ENCODE measurements at places on chromosomes 3 and 15.

GRCh38 chr15:67685008-67685599, 140.2 kb upstream of the SKOR1 start:
- no peak for DNase-seq

GRCh38 chr15:62122249-62122648, 42.8 kb downstream of the C2CD4B start:
- no peak for DNase-seq

- DNase-seq: peak; percentile 9
Measured at GRCh38 chr3:123202451-123202850, 708 bp downstream of the SEC22A start.

DNA sequence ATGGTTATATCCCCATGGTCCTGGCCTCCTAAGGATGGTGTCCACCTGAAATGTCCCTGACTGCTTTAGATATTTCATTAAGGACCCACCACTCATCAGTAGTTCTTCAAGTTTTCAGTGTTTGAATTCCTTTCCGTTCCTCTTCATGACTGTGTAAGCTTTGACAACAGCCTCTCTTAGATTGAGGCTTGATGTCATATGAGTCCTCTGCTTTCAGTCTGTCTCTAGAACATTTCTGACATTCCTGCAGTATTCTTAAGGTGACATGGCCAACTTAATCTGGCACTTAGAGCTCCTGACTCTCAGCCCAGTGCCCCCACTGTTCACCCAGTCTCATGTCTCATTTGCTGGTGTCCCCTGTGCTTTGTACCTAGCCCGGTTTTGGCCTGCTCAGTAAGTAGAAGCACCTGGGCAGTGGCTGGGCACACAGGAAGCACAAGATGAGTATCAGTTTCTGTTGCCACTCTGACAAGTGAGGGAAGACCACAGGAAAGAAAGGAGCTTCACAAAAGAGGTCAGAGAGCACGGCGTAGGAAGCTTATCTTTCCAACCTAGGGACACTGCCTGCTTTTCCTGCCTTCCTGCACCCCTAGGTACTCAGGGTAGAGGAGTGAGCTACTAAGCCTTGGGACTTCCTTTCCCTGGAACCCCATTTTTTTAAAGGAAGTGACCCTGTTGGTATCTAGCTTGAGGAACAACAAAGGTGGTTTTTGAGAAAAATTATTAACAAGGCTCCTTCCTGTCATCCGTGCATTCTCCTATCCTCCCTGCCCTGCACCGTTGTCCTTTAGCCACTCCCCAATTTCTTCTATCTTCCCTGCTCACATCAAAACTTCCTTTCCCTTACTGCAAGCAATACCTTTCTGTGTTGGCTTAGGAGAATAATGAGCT, 103.1 kb downstream of the KLHL25 start:
- peak; percentile 46 for DNase-seq

- DNase-seq: peak; percentile 82
Measured at GRCh38 chr3:10263646-10264363, 15.5 kb downstream of the TATDN2 start.

- DNase-seq: no peak
Measured at GRCh38 chr15:95323796-95324195, 1006.7 kb upstream of the NR2F2 start.

GRCh38 chr3:183038221-183038620, 57.9 kb upstream of the DCUN1D1 start:
- DNase-seq: no peak

GRCh38 chr15:73190189-73190601, 137.9 kb downstream of the NEO1 start:
- no peak for DNase-seq

GRCh38 chr15:63986751-63987341, 59.4 kb downstream of the DAPK2 start:
- no peak for DNase-seq

DNA sequence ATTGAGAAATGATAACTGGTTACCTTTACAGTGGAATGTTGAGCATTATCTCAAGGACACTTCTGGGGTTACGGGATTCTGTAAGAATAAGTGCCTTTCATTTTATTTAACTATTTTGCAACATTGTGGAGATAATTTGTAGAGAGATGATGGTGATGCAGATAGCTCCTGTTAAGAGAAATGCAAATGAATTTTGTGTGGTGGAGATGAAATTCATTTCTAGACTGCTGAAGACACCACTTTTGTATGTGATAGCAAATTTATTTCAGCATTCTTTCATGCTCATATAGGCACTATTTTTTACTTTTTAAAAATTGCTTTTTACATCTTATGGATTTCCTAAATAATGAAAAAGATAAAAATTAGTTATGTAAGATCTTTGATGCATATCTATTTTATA, 463.3 kb upstream of the CBLB start:
- DNase-seq: no peak

DNA sequence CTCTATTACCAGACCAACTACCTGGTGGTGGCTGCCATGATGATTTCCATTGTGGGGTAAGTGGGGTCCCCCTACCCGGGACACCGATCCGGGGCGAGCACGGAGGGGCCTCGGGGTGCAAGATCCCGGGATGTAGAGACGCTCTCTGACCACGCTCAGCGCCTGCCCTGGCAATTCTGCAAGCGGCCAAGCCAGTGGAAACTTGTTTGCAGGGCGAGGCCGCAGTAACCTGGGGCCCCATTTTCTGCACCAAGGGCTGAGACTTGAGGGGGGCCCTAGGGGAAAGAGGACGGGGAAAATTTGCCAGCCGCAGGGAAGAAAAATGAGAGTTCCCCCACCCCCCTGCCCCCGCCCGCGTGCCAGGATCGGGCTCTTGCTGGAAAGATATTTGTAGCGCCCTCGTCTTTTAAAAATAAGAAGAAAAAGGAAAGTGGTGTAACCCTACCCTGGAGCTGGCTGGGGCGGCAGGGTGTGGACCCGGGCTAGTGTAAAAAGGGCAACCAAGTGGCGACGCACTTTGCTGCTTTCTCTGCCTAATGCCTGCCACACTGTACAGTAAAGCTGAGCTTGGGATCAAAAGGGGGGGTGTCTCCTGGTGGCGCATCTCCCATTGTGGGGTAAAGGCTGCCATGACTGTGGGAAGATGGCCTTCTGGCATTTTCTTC, 563 bp downstream of the ARL6IP5 start:
- peak; percentile 36 for DNase-seq

GRCh38 chr3:123481722-123482457, 33.0 kb upstream of the ADCY5 start:
- DNase-seq: no peak

DNA sequence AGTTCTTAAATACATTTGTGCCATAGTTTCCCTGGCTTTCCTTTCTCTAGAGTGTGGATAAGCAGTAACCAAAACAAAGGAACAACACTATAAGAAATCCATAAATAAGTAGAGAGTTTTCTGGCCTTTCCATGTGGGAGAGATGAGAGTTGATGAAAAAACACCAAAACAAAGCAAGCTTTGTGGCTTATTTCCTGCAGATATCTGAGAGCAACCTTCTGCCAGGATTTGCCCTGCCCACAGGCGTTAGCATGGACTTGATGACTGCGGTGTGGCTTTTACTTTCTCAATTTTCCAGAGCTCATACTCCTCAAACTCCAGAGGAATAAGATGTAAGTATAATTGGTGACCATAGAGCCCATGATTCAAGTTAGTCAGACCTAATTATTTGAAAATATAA, 194.9 kb downstream of the RAP2B start:
- DNase-seq: no peak

DNA sequence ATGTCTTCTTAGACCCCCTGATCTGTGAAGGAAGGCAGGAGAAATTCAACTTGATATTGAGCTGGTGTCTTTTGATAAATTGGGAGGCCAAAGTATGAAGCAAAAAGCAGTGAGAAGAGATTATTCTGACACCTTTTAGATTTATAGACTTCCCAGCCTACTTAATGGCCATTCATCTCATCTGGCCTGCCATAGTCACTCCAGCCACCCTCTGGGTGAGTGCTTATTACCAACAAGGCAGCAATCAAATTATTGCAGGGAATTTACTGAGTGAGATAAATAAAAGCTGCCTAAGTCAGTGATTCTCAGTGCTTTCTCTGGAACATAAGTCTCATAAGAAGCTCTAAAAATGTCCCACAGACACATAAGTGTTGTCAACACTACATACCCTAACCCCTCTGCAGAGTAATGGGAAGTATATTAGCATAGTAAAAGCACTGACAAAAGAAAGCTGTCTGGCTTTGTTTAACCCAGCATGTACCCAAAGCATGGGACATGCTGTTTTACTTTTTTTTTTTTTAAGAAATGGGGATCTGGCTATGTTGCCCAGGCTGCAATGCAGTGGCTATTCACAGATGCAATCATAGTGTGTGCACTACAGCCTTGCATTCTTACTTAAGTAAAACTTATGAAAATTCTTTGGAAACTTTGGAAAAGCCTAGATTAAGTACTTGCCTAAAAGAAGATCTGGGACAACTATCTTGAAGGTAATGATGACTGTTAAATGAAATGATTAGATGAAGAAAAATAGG, 725.3 kb downstream of the TUSC7 start:
- DNase-seq: no peak

DNA sequence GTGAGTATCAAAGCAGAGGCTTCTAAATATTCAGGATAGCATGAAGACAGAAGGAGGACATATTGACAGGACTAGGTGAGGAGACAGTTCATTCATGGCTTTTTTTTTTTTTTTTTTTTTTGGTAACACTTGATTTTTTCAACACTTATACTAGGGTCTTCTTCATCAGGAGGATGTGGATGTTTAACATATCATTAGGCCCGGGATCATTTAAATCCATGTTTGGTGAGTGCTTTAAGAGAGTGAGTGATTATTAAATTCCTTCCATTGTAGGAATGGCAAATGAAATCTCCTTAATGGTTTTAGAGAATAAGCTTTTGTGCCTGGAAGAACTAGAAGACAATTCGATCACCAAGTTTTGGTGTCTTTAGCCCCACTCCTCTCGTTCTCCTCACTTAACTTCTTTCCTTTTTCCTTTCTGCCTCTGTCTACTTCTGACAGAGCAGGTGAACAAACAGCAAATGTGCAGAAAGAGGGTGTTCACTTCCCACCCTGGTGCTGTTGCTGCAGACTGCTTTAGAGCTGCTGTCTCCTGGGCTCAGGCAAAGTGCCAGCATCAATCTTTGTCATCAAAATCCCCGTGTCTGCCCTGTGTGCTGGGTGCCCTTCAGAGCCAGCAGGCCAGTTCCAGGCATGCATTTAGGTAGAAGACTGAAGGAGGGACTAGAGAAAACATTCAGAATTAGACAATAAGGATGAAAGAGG, 35.6 kb upstream of the RAB11A start:
- peak; percentile 40 for DNase-seq

DNA sequence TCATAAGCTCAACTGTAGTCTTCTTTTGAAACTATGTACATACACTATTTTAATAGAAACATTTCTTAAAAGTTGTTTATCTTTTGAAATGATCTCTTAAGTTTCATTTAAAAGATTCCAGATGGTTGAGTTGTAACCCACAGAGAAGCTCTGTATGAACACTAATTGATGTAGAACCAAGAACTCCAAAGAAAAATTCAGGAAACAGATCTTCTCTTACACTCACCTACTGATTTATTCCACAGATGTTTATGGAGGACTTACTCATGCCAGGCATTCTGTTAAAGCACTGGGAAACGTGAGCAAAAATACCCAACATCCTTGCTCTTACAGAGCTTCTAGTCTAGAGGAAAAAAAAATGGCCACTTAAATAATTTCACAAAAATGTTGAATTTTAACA, 551.1 kb downstream of the NAALADL2 start:
- no peak for DNase-seq

- DNase-seq: no peak
Measured at GRCh38 chr15:99425657-99426301, 140.0 kb upstream of the MEF2A start.

- no peak for DNase-seq
Measured at GRCh38 chr3:121562148-121562547, 5.6 kb upstream of the ARGFX start.

GRCh38 chr3:44932986-44933944, 42.7 kb downstream of the ZDHHC3 start:
- DNase-seq: no peak

GRCh38 chr15:52689562-52689961, 10.4 kb upstream of the ATOSA start:
- no peak for DNase-seq

GRCh38 chr15:33494306-33494705, 183.5 kb downstream of the RYR3 start:
- no peak for DNase-seq

- no peak for DNase-seq
Measured at GRCh38 chr15:87263871-87264270, 992.7 kb downstream of the NTRK3 start.

- no peak for DNase-seq
Measured at GRCh38 chr3:28856796-28857195, 424.1 kb upstream of the RBMS3 start.

- DNase-seq: no peak
Measured at GRCh38 chr15:64515196-64515595, 54.8 kb downstream of the ZNF609 start.

GRCh38 chr3:101690972-101691371, 4.5 kb upstream of the RPL24 start:
- no peak for DNase-seq

DNA sequence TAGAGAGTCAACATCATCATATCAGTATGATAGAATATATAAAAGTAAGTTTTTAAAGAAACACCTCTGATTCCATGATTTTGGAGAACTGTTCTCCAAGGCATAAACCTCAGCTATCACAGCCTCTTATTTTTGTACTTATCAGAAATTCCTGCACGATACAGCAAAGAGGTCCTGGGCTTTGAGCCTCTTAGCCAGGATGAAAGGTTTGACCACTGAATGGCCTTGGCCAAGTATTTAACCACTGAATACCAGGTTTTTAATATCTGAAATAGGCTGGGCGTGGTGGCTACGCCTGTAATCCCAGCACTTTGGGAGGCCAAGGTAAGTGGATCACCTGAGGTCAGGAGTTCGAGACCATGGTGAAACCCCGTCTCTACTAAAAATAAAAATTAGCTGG, 1.9 kb upstream of the FAM174B start:
- DNase-seq: no peak

- DNase-seq: no peak
Measured at GRCh38 chr3:99500485-99500884, 137.9 kb upstream of the COL8A1 start.

DNA sequence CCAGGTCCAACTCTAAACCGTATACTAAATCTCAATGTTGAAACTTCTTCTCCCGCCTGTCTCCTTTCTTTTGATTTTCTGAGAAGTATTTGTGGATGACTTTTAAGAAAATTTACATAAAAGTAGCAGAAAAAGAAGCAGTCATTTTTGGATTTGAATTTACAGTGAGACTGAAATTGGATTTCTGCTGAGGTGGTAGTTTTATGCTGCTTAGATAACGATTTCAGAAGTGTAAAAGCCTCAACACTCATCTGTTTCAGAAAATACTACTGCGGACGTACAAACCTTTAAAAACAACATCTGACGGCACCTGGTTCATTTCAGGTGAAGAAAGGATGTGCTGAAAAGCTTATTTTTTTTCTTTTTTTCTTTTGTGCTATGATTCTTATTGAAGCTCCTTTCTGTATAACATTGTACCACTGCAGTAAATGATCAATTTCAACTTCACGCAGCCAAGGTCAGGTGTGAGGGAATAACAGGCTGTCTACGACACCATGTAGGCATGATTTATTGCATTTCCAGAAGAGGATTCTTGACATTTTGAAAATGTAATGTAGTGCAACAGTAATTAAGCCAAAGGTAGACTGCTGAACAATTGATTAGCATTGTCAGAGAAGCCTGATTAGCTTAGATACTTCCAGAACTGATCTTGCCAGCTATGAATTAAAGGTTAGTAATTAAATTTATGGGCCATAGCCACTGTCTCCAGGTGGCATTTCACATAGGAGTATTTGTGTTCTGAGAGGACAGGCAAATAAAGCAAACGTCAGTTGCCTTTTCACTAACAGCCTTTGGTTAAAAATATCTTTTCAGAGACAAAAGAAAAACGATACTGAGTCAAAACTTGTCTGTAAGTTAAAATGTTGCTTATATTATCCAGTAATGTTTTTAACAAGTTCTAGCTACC, 134.6 kb upstream of the KBTBD8 start:
- no peak for DNase-seq
